ENCODE measurements at places on chromosomes 3 and 15.

DNA sequence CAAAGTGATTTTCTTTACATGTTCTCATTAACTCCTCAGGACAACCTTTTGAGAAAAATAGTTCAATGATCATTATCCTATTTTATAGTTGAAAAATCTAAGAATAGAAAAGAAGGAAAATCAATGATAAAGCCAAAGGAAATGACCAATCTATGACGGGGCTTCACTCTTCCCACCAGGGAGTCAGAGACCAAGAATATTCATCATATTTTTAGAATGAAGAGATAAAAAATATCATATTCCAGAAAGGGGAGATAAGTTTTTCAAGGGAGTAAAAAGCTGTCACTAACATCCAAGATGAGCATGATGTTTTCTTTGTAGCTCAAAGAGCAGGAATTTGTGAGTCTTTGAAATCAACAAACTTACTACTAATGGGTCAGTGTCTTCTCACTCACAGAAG lies 71.5 kb upstream of the LPP start:
- no peak for DNase-seq

DNA sequence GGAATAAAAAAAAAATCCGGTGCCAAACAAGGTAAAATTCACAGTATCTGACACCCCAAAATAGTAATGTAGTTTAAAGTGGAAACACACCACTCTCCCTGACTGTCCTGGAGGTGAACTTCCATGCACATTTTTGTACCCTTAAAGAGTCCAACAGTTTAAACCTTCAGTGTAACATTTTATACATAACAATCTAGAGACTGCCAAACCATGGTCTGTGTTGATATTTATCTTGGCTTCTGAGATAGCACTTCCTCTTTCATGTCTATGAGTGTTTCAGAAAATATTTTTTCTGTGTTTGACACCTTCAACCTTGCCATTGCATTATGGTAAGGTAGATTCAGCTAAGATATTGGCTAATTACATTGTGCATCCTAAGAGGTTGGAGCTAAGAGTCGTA lies 13.9 kb downstream of the TMEM45A start:
- DNase-seq = no peak

DNA sequence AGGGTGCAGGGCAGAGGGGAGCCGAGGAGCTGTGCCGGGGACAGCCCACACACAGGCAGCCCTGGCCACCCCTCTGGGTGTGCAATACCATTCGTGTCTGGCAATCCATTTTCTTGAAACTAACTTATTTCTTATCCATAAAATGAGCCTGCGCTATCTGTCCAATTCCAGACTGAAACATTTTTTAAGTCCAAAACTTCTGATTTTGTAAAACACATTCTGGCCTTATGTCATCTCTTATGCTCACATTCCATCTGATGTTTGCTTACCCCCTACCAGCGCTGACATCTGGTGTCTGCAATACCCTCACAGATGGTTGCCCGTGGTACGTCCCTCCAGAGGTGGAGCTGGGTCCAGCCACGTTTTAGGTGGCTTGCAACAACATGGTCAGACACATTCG lies 31.8 kb downstream of the PCSK6 start:
- DNase-seq = no peak

DNA sequence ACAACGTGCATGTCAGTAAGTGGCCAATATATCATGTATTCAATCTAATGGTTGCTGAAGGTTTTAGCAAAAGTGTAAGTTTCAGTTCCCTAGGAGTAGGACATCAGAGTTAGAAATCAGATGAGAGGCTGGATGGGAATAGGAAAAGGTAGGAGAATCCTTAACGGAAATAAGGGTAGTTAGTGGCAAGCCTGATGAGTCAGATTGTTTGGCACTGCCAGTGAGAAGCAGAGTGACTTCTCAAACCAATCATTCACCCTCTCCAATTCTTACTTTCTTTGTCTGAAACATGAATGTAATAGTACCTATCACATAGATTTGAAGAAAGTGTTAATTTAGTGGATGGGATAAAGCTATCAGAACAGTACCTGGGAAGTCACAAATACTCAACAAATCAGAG lies 894.0 kb downstream of the NTRK3 start:
- no peak for DNase-seq

DNA sequence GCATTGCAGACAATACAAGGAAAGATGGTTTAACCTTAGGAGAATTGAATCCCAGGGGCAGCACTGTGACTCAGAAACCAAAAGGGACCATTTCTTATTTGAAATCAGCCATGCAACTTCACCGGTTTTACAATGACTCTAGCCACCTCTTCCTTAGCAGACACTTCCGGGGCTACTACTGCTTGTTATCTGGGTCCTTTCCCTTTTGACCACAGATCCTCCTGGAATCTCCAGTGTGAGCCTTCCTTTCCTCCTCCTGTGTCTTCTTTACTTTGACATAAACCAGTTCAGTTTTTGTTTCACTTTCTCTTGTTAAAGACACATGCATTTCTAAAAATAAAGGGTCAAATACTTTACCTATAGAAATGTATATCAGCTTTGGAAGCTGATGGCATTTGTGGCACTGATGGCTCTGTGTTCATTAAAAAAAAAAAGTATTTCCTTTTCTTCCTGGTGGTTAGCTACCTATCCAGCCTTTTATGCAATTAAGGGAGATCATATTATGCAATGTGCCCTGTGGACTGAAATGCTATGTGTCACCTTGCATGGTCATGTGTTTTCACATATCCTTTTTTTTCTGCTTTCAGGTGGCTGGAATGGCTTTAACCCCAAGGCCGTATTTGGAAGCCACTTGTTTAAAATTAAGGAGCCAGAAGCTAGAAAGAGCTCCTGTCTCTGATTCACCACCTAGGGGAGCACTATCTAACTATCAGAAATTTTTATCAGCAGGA lies 296.2 kb downstream of the CHL1 start:
- DNase-seq = no peak

- no peak for DNase-seq
Measured at GRCh38 chr3:114213627-114214541, 23.5 kb downstream of the ZNF80 start.

- DNase-seq = no peak
Measured at GRCh38 chr3:45701172-45701867, 12.1 kb downstream of the SACM1L start.

DNA sequence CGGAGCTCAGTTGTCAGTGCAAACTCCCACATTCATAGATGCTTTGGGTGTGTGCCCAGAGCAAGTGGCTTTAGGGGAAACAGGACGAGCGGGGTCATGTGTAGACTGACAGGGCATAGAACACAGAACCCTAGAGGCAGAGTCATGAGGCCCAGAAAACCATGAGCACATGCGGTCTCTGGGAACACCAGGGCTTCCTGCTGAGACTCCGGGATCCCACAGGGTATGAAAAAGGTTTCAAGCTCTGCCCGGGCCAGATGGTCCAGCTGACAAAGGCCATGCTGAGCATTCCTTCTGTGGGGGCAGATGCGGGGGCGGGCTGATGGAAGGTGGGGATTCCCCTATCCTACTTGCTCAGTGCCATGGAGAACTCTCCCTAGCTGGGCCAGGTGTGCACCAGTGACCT lies 44.8 kb downstream of the ROPN1B start:
- DNase-seq = peak; percentile 42

DNA sequence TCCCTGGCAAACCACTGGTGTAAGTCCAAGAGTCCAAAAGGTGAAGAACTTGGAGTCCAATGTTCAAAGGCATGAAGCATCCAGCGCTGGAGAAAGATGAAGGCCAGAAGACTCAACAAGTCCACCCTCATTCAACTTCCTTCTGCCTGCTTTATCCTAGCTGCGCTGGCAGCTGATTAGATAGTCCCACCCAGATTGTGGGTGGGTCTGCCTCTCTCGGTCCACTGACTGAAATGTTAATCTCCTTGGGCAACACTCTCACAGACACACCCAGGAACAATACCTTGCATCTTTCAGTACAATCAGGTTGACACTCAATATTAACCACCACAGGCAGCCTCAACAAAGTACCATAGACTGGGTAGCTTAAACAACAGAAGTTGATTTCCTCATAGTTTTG lies 245.9 kb upstream of the IGF1R start:
- no peak for DNase-seq

DNA sequence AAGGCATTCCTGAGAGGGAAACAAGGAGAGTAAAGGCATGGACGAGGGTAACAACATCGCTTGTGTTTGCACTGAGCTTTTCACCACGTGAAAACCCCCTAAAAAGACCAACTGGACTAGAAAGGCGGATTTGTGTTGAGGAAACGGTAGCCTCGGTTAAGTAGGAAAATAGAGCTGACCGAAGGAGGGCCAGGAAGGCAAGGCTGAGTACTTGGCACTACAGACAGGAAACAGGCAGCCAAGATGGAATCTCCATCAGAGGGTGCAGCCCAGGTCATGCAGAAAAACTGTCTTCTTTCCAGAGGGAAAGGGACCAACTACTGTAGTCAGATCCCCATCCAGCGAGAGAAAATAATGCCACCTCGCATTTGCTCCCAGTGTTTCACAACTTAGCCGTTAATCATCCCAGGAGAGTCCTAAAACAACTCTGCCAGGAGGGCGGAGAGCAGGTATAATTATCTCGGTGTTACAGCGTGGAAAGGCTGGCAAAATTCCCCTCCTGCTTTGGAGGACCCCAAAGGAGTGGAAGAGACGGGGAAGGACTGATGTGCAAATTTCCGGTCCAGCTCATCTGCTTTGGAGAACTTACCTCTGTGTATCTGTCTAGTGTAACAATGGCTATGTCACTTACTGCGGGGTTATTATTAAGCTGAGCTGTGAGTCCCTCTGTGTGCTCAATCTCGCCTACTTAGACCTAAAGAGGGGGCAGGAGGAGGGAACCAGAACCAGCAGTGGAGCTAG lies 77.2 kb downstream of the MYO1E start:
- DNase-seq = no peak

GRCh38 chr3:39435006-39435748 lies 28.7 kb downstream of the RPSA start:
- no peak for DNase-seq

- DNase-seq = no peak
Measured at GRCh38 chr15:98062869-98063268, 102.4 kb downstream of the ARRDC4 start.

DNA sequence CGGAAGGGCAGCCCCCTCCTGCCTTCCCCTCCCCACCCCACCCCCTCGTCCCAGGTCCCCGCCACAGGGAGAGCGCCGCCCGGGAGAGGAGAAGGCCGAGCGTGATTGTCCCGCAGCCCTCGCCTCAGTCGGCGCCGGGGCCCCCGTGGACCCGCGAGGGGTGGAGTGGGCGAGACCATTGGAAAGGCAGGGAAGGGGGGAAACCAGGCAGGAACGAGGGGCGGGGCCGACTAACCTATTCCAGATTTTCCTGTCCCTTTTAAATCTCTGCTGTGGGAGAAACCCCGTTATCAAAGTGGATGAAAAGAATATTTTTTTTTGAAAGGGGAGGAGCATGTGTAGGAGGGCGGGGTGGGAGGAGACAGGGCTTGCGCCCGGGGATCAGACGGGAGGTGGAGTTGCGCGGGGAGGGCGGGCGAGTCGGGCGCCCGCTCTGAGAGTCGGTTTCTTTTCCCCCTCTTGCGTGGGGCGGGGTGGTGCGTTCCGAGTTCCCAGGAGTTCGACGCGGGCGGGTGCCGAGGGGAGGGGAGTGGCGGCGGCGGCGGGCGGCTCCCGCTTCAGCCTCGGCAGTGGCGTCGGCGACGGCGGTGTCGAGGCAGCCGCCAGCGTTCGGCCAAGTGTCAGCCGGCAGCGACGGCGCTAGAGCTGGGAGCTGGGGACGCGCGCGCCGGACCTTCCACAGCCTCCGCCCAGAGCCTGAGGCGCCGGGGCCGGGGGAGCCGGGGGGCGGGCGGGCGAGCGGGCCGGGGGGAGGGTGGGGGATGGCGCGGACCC lies at the start of gene NECTIN3:
TSS of gene NECTIN3 (plus strand) at position 560 of the 774 bp plus-strand sequence. CDS start at position 762, 202 bp downstream.
- peak; percentile 96 for DNase-seq

DNA sequence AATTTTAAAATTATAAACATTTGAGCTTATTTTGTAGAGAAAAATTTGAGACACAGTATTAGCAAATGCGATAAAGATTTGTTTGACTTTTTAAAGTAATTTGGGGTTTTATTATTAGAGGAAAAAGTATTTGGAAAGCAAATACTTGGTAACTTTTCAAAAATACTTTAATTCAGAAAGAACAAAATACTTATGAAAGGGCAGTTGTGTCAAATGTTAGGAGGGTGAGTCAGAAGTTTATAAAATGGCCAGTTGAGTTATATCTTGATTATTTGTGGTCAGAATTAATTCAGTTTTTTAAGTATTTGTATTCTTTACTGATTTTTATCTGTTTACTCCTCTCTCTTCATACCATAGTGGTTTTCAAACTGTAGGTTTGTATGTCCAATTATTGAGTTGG lies 12.1 kb downstream of the LACTB start:
- peak; percentile 29 for DNase-seq
